Stromal cell of bone marrow (primary cell): ENCODE measurements at places on chromosomes 4 and X.

DNA sequence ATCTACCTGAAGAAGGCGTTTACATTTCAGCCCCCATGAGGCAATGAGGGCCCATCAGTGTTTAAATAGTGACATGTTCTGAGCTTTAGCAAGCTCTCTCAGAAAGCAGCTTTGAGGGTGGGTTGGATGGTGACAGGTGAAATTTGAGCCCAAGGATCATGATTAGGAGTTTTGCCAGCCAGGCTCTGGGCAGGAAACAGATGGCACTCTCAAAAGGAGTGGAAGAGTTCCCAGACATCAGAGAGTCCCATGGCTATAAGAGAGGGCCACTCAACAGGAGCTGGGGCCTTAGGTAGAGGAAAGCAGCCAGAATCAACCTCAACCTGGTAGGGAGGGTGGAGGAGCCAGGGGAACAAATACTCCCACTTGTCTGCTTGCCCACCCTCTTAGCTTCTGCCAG, 499.8 kb downstream of the MID1IP1 start:
- no peak for DNase-seq

DNA sequence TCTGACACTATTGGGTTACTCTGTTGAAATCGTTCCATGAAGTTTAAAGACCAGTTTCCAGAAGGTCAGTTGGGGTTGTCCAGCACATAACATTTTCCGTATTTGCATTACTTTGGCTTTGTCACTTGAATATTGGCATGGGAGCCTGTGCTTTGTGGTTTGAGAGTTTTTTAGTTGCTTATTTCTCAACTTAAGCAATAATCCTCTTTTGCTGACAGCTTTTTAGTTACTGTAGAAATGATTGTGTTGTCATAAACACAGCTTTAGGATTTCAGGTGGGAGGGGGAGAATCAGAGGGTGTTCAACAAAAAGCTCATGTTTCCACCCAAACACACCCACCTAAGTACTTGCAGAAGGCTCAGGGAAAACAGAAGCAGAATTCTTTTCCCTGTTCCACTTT, 210.7 kb upstream of the TLL1 start:
- DNase-seq: peak; percentile 25

DNA sequence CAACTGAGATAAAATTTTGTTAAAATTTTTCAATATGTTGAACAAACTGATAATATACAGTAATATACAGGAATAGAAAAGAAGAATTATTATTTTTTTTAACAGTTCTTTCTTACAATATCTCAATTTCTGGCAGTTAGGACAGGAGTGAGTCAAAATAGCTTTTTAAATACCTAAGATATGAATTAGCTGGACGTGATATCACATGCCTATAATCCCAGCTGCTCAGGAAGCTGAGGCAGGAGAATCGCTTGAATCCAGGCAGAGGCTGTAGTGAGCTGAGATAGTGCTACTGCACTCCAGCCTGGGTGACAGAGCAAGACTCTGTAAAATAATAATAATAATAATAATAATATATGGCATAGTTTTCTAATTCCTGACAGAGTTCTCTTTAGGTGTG, 1039.3 kb downstream of the STPG2 start:
- no peak for DNase-seq

- no peak for DNase-seq
Measured at GRCh38 chr4:26885912-26886274, 25.3 kb downstream of the STIM2 start.

GRCh38 chrX:14590693-14591424, 61.5 kb downstream of the GLRA2 start:
- DNase-seq: no peak

GRCh38 chr4:180650273-180650672, 1592.9 kb upstream of the TENM3 start:
- no peak for DNase-seq

GRCh38 chrX:23332888-23333821, 1.5 kb upstream of the PTCHD1 start:
- DNase-seq: no peak

DNA sequence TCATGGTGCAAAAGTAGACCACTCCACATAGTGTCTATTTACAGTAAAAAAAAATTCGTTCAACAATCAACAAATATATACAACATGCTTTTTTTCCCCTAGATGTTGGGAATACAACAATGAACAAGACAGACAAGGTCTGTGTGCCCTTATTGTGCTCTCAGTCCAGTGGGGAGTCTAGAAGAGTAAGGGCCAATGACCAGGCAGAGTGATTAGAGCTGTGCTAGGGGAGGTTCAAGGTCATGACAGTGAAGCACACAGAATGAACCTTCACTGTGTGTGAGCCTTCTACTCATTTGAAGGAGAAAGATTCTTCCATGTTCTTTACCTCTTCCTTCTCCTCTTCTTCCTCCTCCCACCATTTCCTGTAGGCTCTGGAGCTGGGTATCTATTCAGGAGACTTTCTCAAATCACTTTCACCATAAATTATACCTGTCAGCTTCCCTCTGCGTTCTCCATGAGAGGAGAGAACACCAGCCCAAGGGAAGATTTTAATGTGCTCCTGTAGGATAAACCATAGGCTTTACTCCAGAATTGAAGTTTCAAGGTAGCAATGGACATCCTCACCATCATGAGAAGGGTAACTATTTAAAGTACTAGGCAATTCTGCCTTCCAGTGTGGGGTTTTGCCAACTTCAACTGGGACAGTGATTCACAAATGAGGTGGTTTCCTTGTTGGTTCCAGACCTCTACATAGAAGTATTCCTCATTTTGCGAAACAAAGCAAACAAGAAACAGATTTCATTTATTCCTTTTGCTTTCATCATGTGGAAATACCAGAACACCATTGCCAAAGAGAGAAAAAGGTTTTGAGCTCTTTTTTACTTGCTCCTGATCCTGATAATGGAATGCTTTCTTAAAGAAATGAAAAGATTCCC, 246.9 kb upstream of the GPC4 start:
- DNase-seq: peak; percentile 45

GRCh38 chr4:2320746-2321145, 58.8 kb upstream of the MXD4 start:
- no peak for DNase-seq

DNA sequence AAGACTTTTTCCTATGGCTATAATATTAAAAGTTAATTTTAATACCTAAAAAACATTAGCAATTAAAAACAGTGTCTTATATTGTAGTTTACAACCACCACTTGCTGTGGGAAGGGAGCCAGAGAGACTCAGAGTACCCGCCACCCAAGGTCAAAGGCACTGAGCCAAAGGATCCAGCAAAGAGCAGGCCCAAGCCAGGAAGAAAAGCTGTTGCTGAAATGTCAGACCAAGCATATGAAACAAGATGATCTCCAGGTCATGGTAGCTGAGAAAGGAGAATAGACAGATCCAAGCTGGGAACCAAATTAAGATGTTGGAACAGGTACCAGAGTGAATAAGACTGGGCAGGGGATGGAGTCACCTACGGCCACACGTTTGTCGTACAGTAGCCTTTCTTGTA, 18.8 kb upstream of the ATOH1 start:
- DNase-seq: no peak

DNA sequence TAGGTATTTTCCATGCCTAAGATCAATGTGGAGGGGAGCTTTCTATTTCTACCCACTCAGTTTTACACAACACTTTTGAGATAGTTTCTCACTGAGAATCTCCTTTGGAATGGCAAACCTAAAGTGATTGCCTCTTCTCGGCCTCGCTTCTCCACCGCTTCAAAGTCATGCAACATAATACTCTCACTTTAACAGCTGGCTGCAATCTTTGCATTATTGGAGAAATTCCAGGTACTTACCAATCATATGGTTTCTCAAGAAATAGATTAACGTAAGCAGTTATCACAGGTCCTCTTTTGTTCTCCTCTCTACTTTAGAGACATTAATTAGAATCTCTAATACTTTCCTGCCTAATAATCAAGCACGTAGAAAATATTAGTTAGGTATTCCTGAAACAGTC, 3.7 kb upstream of the IL13RA2 start:
- DNase-seq: no peak

DNA sequence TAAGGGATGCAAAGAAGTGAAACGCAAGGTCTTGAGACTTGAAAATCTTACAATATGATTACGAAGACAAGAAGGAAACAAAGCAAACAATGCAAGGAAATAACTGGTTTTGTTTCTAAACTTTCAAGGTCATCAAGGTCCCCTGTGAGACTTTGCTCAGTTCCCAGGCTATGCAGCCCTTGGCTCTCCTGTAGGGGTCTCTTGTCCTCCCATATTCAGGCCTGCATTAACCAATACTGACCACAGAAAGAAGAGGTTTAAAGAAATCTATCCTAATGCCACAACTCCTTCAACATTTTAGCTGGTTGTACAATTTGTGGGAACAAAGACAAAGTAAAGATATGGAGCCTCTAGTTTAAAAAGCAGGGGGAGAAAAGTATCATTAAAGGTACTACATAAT, 209.2 kb downstream of the LHFPL1 start:
- no peak for DNase-seq

DNA sequence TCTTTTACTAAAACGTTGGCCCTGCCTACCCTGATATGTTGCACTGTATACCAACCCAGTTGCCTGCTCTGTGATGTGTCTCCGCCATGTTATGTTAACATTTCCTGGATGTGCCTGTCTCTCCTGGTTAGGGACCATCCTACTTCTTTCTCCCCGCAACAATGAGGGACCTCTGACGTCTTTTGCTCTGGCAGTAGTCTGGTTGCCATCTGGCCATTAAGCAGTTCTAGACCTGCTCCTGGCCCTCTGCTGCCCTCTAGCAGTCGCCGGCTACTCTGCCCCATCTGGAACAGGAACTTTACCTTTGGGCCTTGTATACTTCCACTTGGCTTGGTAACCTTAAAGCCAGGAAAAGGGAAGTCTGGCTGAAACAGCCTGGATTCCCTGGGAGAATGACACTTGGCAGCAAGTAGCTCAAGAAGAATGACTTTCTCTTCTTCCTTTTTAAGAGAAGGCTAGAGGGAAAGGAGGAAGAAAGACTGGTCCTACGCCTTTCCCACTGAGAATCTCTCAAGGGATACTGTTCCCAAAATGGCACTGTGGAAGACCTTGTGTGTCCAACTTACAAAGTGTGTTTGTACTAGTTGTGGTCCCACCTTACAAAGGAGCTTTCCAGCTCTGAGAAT, 63.5 kb downstream of the GPC3 start:
- no peak for DNase-seq

GRCh38 chr4:144591401-144591800, 54.6 kb upstream of the HHIP start:
- peak; percentile 69 for DNase-seq

GRCh38 chr4:98659741-98660462, 1.5 kb upstream of the TSPAN5 start:
- no peak for DNase-seq

- no peak for DNase-seq
Measured at GRCh38 chr4:68797048-68797447, 18.7 kb upstream of the UGT2B10 start.

DNA sequence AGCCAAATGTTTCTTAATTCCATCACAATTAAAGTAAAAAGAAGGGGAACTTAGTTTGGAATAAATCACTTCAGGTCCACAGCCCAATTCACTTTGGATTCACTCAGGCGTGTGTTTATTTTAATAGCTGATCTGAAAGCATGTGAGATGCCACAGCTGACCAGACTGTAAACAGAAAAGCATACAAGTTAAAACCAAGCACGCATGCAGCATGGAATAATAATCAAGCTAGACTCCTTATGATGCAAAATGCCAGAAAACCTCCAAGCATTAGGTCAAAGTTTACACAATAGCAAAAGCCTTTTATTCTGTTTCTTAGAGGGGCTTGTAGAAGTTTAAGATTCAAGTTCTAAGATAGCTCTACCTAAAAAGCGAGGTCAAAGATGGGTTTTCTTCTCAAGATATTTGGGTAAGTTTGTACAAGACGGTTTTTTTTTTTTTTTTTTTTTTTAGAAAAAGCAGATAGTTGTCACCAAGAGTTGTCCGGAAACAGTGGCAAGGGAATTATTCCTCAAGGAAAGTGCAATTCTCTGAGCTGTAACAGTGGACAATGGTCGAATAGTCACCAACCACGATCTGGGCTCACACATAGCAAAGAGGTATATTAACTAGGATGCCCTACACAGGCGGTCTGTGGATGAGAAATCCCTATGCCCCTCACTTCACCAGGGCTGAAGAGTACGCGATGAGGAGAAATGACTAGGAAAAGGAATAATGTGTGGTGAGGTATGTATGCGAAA, 763 bp upstream of the PRRG1 start:
- no peak for DNase-seq

DNA sequence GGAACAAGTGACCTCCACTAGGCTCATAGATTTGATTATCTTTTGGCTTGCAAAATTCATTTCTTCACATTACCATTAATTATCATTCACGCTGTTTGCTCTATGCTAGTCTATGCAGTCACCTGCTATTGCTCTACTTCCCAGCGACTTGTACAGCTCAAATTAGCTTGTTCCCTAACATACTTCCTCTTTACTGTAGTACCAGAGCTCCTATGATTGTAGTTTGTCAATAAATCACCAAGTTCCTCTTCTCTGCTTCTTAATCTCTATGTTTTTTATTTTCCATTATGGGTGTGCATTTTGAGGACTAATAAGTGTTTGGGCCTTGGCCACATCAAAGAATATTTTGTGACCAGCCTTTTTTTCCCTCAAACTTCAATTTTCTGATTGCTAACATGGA, 6.2 kb upstream of the GSPT2 start:
- DNase-seq: no peak

- DNase-seq: no peak
Measured at GRCh38 chr4:154462081-154462810, 29.4 kb downstream of the DCHS2 start.

DNA sequence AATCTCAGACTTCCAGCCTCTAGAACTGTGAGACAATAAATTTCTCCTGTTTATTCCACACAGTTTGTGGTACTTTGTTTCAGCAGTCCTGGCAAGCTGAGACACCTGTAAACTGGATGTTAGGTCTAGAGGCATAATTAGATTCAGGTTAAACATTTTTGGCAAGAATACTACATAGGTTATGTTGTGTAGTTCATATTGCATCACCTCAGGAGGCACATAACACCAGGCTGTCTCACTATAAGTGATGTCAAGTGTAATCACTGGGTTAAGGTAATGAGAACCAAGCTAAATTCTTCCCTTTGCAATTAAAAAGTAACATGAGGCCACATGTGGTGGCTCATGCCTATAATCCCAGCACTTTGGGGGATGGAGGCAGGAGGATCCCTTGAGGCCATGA, 214.2 kb downstream of the ZNF674 start:
- DNase-seq: no peak

DNA sequence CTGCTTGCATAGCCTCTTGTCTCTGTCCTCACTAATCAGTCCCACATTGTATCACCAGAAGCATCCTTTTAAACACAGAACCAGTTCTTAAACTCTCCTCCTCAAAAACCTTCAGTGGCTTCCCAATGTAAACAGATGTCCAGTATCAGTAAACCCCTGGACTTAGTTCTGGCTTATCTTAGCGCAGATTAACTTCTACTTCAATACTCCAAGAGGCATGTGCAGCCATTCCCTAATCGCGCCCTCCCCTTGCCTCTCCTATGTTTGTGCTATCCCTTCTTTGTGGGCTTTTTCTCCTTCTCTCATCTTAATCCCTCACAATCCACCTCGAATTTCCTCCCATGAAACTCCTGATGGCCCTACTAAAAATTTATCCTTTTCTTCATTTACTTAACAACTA, 193.8 kb downstream of the FBXO8 start:
- DNase-seq: no peak

- DNase-seq: peak; percentile 26
Measured at GRCh38 chr4:86220121-86220520, 139.7 kb downstream of the MAPK10 start.
